Activated CD4-positive, alpha-beta T cell treated with anti-CD3 and anti-CD28 coated beads, Interleukin-2, Interleukin-4, amounts not matched to agents 100 ng/mL and 50 ng/mL, durations not matched to agents 16 hours and 8 hours (primary cell): ENCODE measurements at places on chromosomes 3 and 15.

DNA sequence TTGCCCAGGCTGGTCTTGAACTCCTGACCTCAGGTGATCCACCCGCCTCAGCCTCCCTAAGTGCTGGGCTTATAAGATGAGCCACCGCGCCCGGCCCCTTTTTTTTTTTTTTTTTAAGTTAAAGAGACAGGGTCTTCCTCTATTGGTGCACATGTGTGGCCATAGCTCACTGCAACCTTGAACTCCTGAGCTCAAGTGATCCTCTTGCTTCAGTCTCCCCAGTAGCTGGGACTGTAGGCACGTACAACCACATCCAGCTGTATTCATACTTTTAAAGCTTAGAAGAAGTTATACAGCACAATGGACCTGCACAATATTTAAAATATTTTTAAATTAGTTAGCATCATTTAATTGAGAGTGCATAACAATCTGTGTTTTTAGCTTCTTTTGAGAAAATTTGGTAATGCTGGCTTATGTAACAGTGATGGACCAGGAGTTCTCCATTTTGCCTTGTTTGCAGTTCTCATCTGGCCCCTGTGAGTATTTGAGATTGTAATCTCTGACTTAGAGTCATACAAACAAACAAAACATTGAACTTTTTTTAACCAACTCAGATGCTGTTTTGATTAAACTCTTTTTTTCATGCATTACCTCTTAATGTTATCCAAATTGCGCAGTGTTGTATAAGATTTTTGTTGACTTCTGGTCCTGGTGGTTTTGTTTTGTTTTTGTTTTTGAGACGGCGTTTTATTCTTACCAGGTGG, 33.0 kb downstream of the CHD2 start:
- no peak for DNase-seq

GRCh38 chr15:71599418-71600151, 210.8 kb upstream of the NR2E3 start:
- DNase-seq = no peak

DNA sequence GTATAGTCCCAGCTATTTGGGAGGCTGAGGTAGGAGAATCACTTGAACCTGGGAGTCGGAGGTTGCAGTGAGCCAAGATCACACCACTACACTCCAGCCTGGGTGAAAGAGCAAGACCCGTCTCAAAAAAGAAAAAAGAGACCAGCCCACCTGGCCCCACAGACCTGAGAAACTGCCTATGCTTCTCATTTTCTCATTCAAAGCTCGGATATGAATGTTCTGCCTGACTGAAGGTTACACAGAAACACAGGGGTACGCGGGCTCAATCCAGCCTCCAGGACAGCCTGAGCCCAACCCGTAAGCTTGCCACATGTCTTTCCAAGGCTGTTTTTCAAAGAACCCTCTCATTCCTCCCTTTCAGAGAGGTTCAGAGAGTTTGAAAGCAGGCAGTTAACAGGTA, 9.7 kb upstream of the LRRC15 start:
- DNase-seq = no peak

GRCh38 chr15:96494505-96494904, 164.0 kb downstream of the NR2F2 start:
- no peak for DNase-seq

- no peak for DNase-seq
These were observed 27.3 kb downstream of the LARP6 start for GRCh38 chr15:70826634-70827033.

DNA sequence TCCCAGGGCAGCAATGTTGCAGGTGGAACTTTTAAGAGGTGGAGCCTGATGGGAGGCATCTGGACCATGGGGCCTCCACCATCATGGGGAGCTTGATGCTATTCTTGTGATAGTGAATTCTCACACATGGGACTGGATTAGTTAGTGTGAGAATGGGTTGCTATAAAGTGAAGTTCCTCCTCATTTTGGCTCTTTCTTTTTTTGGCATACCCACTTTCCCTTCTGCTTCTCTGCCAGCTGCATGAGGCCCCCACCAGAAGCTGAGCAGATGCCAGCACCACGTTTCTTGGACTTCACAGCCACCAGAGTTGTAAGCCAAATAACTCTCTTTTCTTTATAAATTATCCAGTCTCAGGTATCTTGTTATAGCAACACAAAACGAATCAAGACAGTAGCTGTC, 101.0 kb downstream of the PEX5L start:
- DNase-seq = no peak

DNA sequence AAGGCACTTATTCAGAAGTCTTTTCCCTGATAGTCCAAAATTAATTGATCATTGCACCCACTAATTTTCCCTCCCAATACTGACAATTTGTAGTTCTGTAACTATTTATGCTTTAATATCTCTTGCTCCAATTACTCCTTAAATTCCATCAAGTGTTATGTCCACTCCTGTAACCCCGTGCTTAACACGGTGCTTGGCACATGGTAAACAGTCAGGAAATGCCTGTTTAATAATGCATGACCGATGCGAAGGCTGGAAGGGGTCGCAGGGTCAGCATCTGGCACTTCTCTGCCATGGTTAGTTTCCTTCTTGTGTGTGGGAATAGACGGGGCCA, 553 bp upstream of the SEC22A start:
- DNase-seq = no peak

DNA sequence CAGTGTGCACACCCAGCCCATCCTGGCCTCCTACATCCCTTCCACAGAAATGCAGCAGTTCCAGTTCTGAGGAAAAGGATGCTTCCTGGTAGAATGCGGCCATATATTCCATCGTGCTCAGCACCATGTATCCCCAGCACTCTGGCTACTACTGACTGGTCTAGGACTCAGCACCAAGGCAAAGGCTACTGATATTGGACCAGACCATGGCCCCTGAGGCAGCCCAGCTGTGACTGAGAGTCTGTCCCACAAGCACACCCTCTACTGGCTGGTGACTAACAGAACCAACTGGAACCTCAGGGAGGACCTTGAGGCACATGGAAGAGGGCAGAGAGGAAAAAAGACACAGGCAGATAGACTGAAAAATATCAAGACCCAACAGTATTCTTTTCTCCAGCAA, 30.0 kb downstream of the TARS3 start:
- DNase-seq = no peak

DNA sequence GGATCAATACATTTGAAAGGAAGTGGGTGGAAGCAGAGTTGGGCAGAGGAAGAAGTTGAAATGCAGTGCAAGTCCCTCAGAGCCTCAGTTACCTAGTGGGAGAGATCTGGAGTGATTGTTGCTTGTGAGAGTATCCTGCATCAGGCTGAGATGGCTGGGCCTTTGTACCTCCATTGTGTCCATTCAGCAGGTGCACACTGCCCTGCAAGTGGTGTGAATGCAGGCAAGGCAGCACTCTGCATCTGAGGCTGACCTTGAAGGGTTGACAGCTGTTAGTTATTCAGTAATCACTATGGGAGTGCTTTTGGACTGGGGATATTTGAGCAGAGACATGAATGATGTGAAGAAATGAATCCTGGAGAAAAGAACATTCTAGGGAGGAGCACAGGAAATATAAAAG, 25.2 kb downstream of the ATP6V1A start:
- no peak for DNase-seq

- no peak for DNase-seq
These were observed 912.6 kb downstream of the NTRK3 start for GRCh38 chr15:87343966-87344365.

DNA sequence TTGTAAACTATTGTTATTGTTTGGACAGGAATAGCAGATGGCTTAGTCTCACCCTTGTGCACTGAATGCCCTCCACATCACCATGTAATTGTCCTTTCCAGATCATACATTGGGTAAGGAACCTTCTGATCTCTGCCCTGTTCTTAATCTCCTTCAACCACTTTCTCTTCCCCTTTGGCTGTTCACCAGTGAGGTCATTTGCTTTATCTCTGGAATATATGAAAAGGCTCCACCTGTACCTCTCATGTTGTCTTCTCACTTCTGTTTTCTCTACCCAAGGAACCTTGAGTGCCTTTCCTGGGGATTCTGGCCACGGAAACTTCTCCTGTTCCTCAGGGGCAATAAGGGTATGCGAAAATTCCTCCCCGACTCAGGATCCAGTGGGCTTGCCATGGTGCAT, 28.5 kb downstream of the MCTP2 start:
- no peak for DNase-seq

DNA sequence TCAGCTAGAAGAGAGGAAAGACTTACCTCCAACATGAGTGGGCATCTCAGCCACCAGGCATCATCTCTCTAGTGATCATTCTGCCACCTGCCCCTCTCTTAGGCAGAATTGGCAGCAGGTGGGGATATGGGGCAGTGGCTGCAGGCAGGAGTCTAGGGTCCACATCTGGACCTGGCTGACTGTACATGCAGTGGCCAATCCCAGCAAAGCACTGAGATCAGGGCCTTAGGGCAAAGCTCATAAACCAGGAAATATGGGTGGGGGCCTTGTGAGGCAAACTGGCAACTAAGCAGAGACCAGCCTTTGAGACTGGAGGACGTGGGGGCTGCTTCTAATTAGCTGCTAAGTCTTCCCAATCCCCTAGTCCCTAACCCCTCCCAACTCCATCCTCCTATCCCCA, 12.9 kb downstream of the POMGNT2 start:
- DNase-seq = no peak
